Stimulated activated CD8-positive, alpha-beta memory T cell treated with anti-CD3 and anti-CD28 coated beads, Interleukin-2, amount 100 ng/mL, for 1 hour (primary cell): ENCODE measurements at places on chromosomes 6 and 20.

GRCh38 chr6:45184937-45185336 lies 143.2 kb upstream of the RUNX2 start:
- DNase-seq: no peak

- DNase-seq: no peak
Measured at GRCh38 chr6:129451187-129451586, 258.8 kb downstream of the ARHGAP18 start.

DNA sequence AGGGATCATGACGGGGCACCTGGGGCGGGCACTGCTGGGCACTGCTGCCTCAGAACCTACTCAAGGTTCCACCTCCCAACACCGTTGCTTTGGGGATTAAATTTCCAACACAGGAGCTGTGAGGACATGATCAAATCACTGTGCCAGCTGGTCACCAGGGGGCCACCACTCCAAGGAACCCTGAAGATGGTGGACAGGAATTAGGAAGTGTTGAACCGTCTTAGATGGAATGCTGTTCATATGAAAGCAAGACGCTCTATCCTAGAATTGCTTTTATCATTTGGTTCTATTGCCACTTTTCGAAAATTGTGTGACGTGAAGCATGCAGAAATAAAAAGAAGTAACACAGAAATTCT lies 140.3 kb downstream of the DLL1 start:
- no peak for DNase-seq

DNA sequence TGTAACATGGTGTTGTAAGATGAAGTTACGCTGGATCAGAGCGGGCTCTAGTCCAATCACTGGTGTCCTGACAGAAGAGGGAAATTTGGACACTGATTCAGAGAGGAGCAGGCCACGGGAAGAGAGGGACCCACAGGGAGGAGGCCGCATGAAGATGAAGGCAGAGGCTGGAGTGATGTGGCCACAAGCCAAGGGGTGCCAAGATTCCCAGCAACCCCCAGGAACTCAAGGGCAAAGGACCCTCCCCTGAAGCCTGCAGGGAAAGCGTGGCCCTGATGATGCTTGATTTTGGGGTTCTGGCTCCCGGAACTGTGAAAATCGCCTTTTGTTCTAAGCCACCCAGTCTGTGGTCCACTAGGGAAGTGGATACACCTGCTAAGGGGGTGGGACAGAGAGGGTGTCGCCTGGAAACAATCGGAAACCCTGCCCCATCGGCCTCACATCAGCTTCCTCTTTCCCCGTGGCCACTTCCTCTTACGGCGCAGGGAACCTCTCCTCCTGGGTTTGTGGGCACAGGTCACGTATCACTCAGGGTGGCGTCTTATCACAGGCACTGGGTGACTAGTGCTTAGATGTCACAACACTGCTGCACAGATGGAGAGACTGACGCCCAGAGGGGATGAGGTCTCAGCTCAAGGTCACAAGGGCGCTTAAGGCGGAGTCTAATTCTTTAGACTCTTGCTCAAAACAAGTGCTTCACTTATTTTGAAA lies 58.0 kb downstream of the SULF2 start:
- DNase-seq: peak; percentile 26

DNA sequence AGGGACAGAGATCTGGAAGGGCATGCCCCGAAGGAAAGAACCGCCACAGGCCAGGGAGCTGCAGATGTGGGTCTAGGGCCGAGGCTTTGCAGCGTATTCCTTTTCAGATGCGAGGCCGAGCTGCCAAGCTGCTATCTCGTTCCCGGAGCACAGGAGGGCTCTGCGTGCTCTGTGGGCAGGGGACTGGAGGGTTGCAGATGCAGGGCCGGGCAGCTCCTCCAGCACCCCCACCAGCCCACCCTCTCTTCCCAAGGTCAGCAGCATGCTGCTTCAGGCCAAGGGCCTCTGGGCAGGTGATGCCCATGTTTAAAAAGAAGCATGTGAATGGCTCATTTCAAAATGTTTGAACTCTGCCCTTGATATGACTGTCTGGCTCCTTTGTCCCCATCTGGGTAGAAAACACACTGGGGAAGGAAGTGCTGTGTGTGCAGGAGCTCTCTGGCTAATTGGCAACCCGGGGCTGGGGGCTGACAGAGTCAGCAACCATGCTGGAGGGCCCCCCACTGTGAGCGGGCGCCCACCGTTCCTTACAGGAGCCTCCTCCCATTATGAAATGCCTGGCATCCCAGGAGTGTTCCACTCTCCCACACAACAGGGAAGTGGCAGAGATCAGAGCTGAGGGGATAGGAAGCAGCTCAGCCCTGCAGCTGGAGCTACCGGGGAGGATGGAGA lies 353.3 kb downstream of the ZFAND3 start:
- DNase-seq: no peak

DNA sequence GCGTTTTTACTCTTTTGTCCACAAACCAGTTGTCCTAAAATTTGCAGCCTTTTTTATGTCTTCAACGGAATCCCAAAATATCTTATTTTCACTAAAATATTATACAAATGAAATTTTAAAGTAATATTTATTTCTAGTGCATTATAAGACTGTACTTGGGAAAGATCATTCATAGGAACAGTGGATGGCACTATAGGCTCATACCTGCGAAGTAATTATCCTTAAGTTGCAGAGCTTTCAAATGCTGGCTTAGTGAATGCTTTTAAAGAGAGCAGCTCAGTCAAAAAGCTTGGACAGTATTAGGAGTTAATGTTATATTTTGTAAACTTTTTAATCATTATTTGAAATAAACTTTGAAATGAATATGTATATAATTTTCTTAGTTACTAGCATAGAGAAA lies 254.9 kb downstream of the CDKAL1 start:
- DNase-seq: no peak

DNA sequence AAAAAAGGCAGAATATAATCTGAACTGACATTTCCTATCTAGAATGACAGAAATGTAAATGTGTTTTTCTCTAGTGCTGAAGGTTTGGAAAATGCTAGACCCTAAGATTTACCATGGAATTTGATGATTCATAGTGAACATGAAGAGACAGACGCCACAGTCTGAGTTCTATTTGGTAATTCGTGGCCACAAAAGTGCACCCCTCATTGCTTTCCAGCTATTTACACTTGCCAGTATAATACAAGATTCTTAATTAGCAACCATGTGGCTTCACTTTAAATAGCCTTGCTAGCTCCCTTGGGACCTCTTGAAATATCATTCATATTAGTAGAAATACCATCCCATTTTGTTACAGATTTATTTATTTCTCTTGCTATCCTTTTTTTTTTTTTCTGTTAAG lies 636.8 kb downstream of the PRKN start:
- DNase-seq: no peak

DNA sequence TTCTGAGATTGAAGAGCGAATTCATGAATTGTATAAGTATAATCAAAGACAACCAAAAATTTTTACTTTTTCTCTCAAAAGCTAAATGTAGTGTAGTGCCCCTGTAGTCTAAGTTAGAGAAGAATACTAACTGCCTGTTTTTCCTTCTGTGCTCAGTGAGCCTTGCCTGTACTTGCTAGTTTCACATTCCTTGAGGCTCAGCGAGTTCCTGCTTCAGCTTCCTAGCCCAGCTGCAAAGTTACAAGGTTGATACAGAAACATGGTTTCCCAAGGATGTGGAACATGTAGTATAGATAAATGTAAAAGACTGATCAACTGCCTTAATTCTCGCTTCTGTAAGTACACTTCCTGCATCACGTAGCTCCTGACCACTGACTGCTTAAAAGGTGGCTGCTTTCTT lies 33.1 kb upstream of the SEC63 start:
- no peak for DNase-seq

- DNase-seq: no peak
Measured at GRCh38 chr20:22681591-22682248, 97.3 kb upstream of the FOXA2 start.

- DNase-seq: no peak
Measured at GRCh38 chr6:135703007-135703406, 148.5 kb upstream of the PDE7B start.

DNA sequence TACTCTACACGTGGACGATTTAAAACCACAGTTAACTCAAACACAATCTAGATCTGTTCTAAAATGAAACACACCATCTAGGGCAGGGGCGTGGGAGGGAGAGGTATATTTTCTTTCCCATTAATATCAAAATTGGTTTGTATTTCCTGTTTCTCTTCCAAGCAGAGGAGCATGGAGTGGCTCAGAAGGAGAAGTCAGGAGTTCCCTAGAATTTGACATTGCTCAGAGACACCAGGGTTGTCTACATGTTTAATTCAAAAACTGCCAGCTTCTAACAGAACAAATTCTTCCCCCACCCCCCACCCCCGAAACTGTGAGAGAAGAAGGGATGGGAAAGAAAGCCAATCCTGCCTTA lies 2.3 kb downstream of the PREX1 start:
- DNase-seq: no peak

DNA sequence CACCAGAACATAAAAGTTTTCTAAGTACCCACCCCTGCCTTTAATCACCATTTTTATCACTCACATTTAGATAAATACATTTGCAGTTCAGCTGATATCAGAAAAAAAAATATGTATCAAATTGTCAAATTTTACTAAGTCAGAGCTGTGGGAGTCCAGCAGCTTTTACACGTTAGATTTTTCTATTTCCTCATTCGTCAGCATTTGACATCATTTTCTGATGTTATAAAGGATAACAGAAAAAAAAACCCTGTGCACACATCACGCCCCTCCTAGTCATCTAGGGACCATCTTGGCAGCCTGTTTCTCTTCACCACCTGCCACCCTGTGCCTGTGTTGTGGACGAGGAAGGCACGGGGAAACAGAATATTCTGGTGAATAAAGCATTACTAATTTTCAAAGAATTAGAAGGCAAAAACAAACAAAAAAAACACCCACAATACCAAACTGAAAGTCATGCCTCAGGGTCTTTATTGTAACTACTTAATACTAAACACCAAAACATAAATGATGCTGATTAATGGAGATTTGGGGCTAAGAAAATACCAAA lies 12.4 kb downstream of the B4GALT5 start:
- DNase-seq: no peak

DNA sequence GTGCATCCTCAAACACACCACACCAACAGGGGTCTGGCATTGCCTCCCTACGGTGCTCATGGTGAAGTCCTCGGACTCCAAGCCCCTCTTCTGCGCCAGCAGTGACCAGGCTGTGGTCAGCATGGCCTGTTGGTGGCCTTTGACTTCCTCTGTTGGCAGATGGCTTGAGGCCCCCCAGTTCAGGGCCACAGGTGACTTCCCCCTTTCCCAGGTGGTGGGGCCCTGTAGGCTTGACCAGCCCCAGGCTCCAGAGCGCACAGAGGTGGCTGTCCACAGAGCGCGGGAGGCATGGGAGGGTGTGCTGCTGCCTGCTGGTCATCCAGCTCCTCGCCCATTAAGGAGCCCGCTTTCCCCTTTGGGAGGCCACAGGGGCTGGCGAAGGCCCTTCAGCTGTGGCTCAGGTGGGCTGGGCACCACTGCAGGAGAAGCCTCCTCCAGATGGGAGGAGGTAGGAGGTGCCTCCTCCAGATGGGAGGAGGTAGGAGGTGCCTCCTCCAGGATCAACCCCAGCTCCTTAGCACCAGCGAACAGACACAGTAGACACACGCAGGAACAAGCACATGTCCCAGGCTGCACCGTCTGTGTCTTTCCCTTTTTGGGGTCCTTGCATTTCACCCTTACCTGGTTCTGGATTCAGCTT lies 52.1 kb upstream of the BHLHE23 start:
- DNase-seq: no peak

DNA sequence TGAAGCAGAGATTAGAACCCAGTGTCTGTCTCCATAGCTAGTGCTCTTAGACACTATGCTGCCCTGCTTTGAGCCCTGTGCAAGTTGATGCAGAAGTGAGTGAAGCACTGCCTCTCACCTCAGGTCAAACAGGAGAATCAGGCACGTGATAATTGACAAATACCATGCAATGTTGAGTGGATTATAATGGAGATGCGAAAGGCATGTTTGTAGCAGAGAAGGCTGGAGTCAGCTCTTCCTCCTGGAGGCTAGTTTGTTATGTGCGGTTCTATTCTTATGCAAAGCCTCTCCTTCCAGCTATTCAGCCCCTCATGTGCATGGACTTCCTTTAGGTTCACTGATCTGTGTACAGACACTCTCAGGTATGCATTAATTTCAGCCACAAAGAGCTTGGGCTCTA lies 108.5 kb downstream of the MANEA start:
- no peak for DNase-seq

GRCh38 chr6:49054311-49054710 lies 408.7 kb downstream of the MMUT start:
- DNase-seq: no peak

DNA sequence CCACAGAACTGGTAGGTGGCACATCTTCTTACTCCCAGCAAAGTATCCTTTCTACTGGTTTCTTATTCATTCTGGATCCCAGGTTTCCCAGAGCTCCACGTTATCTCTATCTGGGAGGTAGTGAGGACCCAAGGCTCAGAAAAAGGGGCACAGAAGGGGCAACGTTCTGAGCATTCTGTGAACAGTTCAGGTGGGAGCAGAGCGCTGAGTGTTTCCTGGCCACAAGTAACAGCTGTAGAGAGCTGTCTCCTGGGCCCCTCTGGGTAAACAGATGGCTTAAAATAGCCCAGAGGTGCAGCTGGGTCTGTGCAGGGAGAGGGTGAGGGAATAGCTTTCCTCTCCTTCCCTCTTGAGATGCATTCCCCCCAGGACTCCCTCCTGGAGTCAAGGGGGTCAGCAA lies 2.1 kb downstream of the APOBEC2 start:
- DNase-seq: no peak

DNA sequence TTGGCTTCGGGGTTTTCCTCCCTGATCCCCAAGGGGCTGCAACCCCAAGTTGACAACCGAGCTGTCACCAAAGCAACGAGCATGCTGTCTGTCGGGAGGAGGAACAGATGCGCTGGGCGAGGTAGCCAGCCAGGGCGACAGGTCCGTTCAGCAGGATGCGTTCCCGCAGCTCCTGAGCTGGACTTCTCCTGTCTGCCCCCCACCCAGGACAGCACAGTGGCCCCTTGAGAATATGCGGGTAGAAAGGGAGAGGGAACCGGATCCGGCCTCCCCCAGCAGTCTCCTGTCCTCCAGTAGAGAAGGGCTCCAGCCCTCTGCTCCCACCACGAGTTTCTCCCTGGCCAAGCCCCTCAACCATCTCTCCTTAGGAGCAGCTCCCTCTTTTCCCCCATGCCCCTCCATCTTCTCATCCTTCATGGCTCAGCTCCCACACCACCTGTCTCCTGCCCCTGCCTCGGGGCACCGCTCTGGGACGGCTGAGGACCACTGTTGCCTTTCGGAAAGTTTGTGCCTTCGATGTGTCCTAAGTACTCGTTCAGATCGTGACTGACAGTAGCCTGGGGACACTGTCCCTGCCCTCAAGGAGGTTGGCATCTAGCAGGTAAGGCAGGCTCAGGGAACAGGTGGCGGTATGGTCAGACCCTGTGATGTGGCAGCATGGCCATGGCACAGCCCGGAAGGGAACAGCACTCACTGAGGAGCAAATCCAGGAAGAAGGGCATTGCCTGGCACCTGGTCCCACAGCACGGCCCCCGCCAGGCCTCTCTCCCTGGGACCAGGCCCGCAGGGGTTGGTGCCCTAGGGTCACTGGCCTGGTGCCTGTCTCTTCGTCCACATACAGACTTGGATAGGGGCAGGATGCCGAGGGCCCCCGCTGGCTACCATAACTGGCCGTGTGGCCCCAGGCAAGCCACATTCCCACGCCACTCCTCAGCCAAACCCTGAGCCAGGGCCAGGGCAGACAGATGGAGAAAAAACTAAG lies 96.3 kb downstream of the ASXL1 start:
- DNase-seq: no peak
